Activated naive CD8-positive, alpha-beta T cell treated with anti-CD3 and anti-CD28 coated beads, Interleukin-2, amount 50 U/mL, for 16 hours (primary cell): ENCODE measurements at places on chromosomes 1 and 21.

- no peak for DNase-seq
Measured at GRCh38 chr21:34187935-34188334, 114.6 kb downstream of the MRPS6 start.

DNA sequence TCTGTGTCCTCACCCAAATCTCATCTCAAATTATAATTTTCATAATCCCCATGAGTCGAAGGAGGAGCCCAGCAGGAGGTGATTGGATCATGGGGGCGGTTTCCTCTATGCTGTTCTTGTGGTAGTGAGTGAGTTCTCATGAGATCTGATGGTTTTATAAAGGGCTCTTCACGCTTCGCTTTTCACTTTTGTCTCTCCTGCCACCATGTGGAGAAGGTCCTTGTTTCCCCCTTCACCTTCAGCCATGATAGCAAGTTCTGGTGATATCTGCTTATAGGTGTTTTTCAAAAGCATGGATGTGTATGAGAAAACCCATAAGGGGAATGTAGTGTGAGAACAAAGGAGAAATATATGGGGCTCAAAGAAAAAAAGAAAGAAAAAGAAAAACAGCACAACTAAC, 405.9 kb upstream of the RGS18 start:
- no peak for DNase-seq

GRCh38 chr1:210272666-210273065, 40.1 kb downstream of the SERTAD4 start:
- no peak for DNase-seq

- no peak for DNase-seq
Measured at GRCh38 chr1:199688133-199688676, 339.3 kb upstream of the NR5A2 start.

GRCh38 chr1:101178688-101179491, 57.9 kb upstream of the S1PR1 start:
- DNase-seq = peak; percentile 2

- no peak for DNase-seq
Measured at GRCh38 chr1:31689379-31689778, 14.4 kb downstream of the COL16A1 start.

- DNase-seq = no peak
Measured at GRCh38 chr1:154423304-154423987, 18.3 kb downstream of the IL6R start.

- no peak for DNase-seq
Measured at GRCh38 chr21:42320791-42321190, 5.6 kb upstream of the TFF3 start.

GRCh38 chr1:55962472-55962871, 616.9 kb downstream of the PLPP3 start:
- no peak for DNase-seq

GRCh38 chr1:65059930-65060538, 88.0 kb upstream of the AK4 start:
- DNase-seq = no peak

GRCh38 chr1:221695301-221695700, 46.6 kb downstream of the DUSP10 start:
- no peak for DNase-seq

GRCh38 chr21:25961042-25961441, 209.5 kb downstream of the APP start:
- no peak for DNase-seq

DNA sequence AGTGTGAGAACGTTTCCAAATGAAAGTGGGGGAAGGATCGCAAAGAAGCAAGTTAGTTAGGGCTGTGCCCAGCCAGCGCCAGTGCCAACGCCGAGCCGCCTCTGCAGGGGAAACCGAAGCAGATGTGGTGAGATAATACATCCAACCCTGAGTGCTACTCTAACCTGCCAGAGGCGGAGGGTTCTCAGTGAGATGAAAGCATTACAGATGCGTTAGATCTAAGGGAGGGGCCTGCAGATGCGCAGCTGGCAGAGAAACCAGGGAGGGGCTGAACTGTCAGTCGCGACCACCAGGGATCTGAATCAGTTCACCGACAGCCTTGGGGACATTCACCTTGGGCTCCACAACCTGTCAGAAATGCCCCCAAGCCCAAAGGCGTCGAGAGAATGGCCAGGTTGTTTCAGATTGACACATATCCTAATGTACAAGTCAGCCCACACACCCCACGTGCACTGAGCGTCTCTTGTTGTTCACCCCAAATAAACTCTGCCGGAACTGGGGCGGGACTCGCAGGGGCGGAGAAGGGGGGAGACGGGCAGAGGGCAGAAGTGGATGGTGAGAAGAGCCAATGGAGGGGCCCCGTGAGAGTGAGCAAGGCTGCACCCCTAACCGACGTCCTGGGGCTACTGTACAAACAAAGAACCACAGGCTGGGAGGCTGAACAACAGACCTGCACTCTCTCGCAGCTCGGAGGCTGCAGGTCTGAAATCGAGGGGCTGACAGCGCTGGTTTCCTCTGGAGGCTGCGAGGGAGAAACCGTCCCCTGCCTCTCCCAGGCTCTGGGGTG, 8.7 kb upstream of the UMODL1 start:
- DNase-seq = peak; percentile 27

DNA sequence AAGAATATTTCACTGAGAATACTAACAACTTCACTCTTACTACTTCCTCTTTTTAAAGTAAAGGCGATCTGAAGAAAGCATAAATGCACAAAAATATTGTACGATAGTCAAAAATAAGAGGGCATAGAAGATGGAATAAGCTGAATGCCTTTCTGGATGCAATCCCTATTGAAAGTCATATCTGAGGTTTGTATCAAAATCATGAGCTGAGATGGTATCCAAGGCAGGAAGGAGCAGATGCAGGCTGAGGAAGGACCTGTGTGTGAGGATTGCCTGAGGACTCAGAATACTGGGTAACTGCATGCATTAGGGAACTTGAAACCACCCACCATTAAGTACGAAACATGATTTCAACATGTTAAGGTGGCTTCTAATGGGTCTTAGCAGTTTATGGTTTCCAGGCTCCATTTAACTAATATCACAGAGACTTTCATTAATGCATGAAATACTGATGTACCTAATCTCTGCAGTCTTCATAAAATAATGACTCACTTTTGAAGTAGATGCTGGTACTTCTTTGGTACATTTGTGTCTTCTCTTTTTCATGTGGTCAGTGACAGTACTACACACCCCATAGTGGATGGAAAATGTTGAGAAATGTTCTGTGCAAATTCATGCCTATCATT, 29.6 kb upstream of the RGS1 start:
- DNase-seq = no peak

GRCh38 chr1:152109231-152109997, 5.8 kb downstream of the TCHH start:
- DNase-seq = no peak

DNA sequence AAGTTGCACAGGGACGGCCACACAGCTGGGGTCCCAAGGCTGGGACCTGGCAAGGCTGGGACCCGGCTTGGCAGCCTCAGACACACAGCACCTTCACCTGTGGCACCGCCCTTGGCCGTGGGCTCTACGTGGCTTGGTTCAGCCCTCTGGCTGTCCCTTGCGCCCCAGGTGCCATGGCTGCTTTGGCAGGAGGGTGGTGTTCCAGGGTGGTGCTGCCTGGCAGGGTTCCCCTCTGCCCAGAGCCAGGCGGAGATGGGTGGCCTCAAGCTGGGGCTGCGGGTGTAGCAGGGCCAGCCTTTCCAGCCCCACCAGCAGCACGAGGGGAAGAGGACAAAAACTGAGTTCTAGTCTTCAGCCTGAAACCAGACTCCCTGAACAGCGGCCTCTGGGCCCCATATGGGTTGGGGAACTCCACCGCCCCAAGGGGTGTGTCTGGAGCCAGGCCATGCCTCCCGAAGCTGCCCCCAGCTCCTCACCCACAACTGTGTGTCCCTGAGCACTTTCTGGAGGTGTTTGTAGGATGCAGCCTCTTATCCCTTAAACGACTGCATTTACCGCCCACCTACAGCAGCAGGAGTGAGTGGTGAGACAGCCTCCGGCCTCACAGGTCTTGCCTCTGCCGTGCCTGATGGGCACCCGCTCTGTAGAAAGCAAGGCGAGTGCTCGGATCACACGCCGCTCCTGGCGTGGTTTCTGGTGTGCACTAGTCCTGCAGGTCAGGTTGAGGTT, 92.3 kb downstream of the PDE9A start:
- DNase-seq = no peak

- no peak for DNase-seq
Measured at GRCh38 chr1:94061513-94062443, 59.2 kb downstream of the ABCA4 start.

GRCh38 chr1:204495078-204495753, 611 bp upstream of the PIK3C2B start:
- DNase-seq = no peak

GRCh38 chr1:117110774-117111173, 10.8 kb downstream of the TRIM45 start:
- no peak for DNase-seq
